ENCODE measurements at places on chromosomes 7 and 10.

DNA sequence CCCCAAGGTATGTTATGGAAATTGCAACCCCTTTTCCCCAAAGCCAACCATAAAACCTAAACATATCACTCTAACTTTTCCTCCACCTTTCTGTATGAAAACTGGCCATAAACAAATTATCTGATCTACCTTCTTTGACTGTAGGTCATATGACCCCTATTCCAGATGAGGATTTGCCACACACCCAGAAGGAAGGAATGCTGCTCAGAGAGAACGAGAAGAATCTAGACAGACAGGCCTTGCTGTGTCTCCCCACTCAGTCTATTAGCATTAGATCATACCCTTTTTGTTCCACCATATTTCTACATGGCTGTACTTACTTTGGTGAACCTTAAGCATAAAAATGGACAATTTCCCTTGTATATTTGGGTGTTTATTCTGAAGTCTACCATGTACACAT, 113.0 kb upstream of the PHYHIPL start:
- no peak overlapping the region for H3K27ac ChIP-seq
- no peaks in the 10 kb centered on the region for H3K27me3 ChIP-seq
- H3K4me1 ChIP-seq: no peaks in the 10 kb centered on the region
- H3K4me3 ChIP-seq: no peak overlapping the region

GRCh38 chr7:80731281-80731680, 92.8 kb downstream of the CD36 start:
- H3K4me1 ChIP-seq: no peaks in the 10 kb centered on the region
- no peaks in the 10 kb centered on the region for H3K36me3 ChIP-seq
- H3K4me3 ChIP-seq: no peak overlapping the region
- no peaks in the 10 kb centered on the region for H3K27me3 ChIP-seq
- no peak for DNase-seq

DNA sequence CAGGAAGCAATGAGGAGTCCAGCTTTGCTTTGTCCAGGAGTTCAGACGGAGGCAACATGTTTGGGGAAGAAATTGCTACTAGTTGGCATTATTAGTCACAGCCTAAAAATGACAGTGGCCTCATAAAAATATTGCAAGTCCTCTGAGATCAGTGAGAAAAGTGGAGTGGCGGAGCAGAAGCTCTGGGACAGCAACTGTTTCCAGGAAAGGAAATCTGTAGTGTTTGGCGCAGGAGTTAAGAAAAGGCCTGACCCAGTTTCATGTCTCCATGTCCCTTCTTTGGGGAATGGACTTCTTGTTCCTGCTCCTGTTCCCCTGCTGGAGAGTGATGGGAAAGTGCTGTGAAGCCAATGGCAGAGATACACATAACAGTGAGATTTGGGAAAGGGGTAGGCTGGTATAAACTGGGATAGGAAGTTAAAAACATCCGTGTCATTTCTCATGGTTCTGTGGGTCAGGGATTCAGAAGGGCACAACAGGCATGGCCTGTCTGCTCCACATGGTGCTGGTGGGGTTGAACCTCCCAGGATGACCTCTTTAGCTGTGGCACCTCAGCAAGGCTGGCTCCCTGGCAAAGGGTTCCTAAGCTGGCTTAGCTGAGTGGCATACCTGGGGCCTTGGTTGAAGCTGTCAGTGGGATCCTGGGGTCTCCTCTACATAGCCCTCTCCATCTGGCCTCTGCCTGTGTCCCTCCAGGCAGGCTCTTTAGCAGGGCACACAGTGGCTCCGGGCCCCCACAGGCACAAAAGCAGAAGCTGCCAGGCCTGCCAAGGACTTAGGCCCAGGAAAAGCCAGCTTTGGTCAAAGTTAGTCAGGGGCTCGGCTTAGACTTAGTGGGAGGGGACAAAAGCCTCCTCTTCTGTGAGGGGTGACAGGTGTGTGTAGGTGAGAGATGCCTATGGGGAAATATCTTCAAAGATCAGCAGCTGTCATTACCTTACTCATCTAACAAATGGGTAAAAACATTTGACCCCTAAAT, 77.7 kb downstream of the WDFY4 start:
- no peak overlapping the region for H3K4me3 ChIP-seq
- no peaks in the 10 kb centered on the region for H3K36me3 ChIP-seq
- H3K4me1 ChIP-seq: no peaks in the 10 kb centered on the region
- no peak overlapping the region for H3K27ac ChIP-seq

DNA sequence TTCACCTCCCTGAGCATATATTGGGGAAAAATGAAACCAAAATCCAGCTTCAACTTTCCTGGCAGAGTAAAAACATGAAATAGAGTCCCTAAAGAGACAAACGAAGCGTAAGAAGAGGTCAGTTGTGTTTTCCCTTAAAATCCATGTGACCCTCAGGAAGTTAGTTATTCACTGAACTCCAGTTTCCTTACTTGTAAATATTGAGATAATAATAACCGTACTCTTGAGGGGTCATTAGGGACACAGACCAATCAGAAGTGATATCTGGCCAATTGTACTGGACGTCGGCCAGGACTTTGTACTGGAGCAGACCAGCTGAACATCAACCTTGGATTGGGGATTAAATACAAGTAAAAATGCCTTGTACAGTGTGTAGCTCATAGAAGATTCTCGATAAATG, 167.0 kb downstream of the GATA3 start:
- peaks cover 4% of the 10 kb centered on the region for H3K27me3 ChIP-seq
- peaks cover 2% of the 10 kb centered on the region for H3K36me3 ChIP-seq
- no peak for DNase-seq
- no peak overlapping the region for H3K4me3 ChIP-seq
- no peak overlapping the region for H3K27ac ChIP-seq

GRCh38 chr7:21580073-21580521, 37.3 kb downstream of the DNAH11 start:
- H3K27ac ChIP-seq: peak overlapping the region; percentile 69
- H3K4me3 ChIP-seq: no peak overlapping the region
- H3K4me1 ChIP-seq: peaks cover 6% of the 10 kb centered on the region
- peaks cover 18% of the 10 kb centered on the region for H3K36me3 ChIP-seq

- peaks cover 29% of the 10 kb centered on the region for H3K27me3 ChIP-seq
- H3K36me3 ChIP-seq: no peaks in the 10 kb centered on the region
- no peak overlapping the region for H3K4me3 ChIP-seq
- peaks cover 14% of the 10 kb centered on the region for H3K4me1 ChIP-seq
- peak overlapping the region; percentile 52 for H3K27ac ChIP-seq
These were observed 183.6 kb upstream of the NFE2L3 start for GRCh38 chr7:25968205-25968993.

DNA sequence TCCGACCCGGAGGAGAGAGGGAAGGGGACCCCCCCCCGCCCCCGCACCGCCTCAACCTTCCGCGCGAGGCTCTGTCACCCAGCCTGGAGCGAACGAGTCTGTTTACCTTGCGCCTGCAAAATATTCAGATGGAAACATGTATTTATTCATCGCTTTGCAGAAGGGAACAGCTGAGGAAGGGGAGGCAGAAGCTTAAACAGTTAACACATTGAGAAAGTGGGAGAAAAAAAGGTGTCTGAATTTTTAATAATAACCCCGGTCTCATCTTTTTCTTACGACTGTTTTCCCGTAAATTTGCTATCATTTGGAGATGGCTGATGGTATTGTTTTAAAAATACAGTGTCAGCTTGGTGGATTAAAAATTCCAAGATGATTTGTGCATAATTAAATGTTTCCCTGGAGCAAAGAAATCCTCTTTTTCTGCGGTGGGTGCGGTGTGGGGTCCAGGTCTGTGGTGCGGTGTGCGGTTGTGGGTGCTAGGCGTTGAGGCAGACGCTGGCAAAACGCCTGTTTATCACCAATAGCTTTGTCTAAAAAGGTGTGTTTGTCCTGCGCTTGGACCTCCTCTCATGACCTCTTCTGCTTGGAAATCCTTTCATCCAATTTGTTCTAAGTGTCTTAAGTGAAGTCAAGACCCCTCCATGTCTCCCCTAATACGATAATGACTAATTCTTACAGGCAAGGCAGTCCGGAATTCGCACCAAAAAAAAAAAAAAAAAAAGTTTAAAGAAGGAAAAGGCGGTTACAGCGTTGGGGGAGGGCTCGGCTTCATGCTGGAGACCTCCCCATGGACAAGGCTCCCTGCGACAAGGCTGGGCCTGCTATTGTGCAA, 1.6 kb downstream of the UNCX start:
- peaks cover 8% of the 10 kb centered on the region for H3K4me1 ChIP-seq
- H3K36me3 ChIP-seq: peaks cover 11% of the 10 kb centered on the region
- DNase-seq: no peak
- peak overlapping the region; percentile 76 for H3K27ac ChIP-seq
- peak overlapping the region; percentile 30 for H3K4me3 ChIP-seq

DNA sequence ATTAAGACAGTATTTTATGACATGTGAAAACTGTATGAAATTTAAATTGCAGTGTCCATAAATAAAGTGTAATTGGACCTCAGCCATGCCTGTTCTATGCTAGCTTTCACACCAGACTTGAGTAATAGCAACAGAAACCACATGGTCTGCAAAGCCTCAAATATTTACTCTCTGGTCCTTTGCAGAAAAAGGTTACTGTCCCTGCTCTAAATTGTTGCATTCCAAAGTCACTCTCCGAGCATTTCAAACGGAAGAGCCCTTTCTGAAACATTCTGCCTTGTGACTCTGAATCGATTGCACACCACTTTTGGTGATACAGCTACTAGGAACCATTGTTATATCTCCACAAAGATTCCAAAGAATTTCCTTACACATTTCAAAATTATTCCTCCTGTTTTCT, 81.0 kb upstream of the STK17A start:
- H3K27me3 ChIP-seq: peaks cover 13% of the 10 kb centered on the region
- no peak overlapping the region for H3K4me3 ChIP-seq
- DNase-seq: no peak

- peaks cover 34% of the 10 kb centered on the region for H3K4me1 ChIP-seq
- H3K27ac ChIP-seq: peak overlapping the region; percentile 84
- peaks cover 34% of the 10 kb centered on the region for H3K27me3 ChIP-seq
These were observed 2.3 kb downstream of the GSDME start for GRCh38 chr7:24754906-24755506.

DNA sequence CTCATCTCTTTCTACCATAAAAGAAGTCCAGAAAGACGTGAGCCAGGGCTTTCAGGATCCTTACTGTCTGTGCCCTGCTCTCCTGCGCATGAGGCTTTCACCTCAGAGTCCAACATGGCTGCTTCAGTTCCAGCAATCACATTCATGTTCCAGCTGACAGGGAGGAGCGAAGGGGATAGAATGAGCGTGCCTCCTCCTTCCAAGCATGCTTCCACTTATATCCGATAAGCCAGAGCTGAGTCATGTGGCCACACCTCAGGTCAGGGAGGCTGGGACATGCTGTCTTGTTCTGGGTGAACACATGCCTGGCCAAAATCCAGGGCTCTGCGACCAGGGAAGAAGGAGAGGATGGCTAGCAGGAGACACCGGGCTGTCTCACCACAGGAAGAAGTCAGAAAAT, 248.2 kb downstream of the SKAP2 start:
- no peak overlapping the region for H3K4me3 ChIP-seq
- H3K36me3 ChIP-seq: no peaks in the 10 kb centered on the region
- no peak overlapping the region for H3K27ac ChIP-seq

DNA sequence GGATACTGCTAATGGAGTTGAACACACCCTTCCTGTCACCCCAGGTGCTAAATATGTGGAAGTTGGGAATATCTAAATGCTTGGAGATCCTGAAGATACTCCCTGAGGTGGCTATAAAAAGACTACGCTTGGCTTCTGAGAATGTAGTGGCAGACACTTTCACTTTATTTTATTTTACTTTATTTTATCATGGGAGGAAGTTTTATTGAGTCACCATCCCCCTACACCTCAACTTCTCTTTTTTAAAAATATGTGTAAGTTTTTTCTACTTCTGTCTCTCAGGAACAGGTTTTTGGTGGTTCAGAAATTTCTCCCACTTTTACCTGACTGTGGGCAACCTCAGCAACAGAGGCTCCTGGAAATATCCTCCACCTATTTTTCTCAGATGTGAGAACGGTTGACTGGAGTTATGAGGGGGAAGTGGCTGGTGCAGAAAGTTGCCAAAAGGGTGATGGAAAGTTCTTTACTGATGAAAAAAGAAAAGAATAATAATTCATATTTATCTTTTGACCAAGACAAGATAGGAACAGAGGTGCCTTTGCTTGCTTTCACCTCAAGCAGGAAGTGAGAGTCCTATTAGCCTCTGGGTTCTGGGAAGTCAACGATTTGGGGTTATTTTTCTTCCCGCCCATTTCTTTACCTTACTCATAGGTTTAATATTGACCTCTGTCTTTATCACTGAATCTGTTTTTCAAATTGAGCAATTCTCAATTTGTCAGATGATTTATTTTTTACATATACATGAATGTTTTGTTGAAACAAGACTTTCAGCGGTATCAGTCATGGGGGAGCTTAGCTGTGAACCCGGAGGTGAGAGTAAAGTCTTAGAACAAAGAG, 103.6 kb downstream of the AHR start:
- peaks cover 4% of the 10 kb centered on the region for H3K27me3 ChIP-seq
- H3K27ac ChIP-seq: peak overlapping the region; percentile 73
- H3K4me1 ChIP-seq: peaks cover 25% of the 10 kb centered on the region
- no peaks in the 10 kb centered on the region for H3K36me3 ChIP-seq

DNA sequence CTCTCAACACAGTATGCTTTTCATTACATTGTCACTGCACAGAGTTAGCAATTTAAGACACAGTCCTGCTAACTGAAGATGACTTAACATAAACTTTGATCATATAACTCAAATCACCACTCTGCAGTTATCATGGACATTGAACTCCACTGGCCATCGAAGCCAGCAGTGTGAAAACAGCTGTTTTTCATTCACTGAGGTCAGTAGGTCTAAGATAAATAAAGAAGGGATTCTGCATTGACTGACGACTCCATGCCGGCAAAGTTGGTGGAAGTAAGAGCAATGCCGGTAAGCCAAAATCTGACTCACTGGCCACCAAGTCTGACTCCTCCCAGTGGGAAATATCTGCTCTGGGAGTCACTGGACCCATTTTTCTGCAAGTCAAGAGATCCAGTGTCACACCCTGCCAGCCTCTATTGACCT, 449.9 kb upstream of the ANKRD30A start:
- no peak for DNase-seq
- H3K36me3 ChIP-seq: no peaks in the 10 kb centered on the region
- no peaks in the 10 kb centered on the region for H3K4me1 ChIP-seq
- H3K27ac ChIP-seq: no peak overlapping the region

GRCh38 chr10:102401735-102402511, 6.4 kb downstream of the NFKB2 start:
- peaks cover 38% of the 10 kb centered on the region for H3K4me1 ChIP-seq
- no peaks in the 10 kb centered on the region for H3K27me3 ChIP-seq
- H3K36me3 ChIP-seq: peaks cover 61% of the 10 kb centered on the region
- peak overlapping the region; percentile 70 for H3K27ac ChIP-seq
- no peak overlapping the region for H3K4me3 ChIP-seq

- DNase-seq: no peak
- H3K4me3 ChIP-seq: no peak overlapping the region
- H3K27me3 ChIP-seq: peaks cover 53% of the 10 kb centered on the region
- H3K36me3 ChIP-seq: no peaks in the 10 kb centered on the region
- no peak overlapping the region for H3K27ac ChIP-seq
These were observed 452.9 kb upstream of the AKR1E2 start for GRCh38 chr10:4373098-4373497.

DNA sequence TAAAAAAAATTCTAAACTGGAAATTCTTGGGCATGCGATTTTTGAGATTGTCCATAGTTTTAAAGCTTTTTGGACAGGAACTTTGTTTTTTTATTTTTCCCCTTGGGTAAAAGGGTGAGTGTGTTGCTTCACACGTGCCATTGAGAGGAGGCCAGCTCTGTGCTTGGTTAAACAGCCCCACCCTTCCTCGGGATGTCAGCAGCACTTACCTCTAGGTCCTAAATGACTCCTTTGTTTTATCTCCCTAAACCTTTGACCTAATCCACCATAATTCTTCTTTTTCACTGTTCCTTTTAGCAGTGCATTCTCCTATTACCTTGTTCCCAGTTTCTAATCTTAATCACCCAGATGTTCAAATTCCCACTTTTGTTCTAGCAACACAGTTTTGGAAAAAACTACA, 83.5 kb downstream of the SEMA3D start:
- no peaks in the 10 kb centered on the region for H3K27me3 ChIP-seq
- H3K4me3 ChIP-seq: no peak overlapping the region
- no peak overlapping the region for H3K27ac ChIP-seq

- no peak overlapping the region for H3K27ac ChIP-seq
- no peaks in the 10 kb centered on the region for H3K36me3 ChIP-seq
- no peaks in the 10 kb centered on the region for H3K4me1 ChIP-seq
- H3K27me3 ChIP-seq: no peaks in the 10 kb centered on the region
These were observed 1001.9 kb upstream of the SORCS1 start for GRCh38 chr10:108166401-108166800.
